Mucosa of gallbladder (tissue), 1 donor: ENCODE measurements at places on chromosomes 6 and 20. TPM values are rescaled to one million over a fixed set of nuclear protein-coding genes. Genes with fewer than 3 reads are reported as not detected.

EDN1 gene
- total RNA-seq = 6.5 TPM

KCNK16 gene
- not detected for total RNA-seq

MUC21 gene
- total RNA-seq = 7.1 TPM

ADGRG6 gene
- 13.9 TPM for total RNA-seq

SCUBE3 gene
- total RNA-seq = 0.37 TPM

- peak; percentile 19 for DNase-seq
Observed at GRCh38 chr6:50791900-50792508, 26.7 kb upstream of the TFAP2B start.

DNA sequence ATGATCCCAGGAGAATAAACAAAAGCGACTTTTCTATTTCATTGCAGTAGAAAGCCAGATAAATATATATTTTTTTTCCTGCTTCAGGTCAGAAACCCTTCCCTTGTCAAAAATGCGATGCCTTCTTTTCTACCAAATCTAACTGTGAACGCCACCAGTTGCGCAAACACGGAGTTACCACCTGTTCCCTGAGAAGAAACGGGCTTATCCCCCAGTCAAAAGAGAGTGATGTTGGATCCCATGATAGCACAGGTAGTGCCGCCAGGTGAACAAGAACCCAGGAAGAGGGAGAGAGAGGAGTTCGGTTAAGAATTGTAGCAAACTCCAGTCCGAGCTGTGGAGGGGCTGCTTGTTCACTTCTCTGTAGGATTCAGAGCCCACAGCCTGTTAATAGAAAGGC, 72.6 kb downstream of the SSR1 start:
- no peak for DNase-seq

- DNase-seq = no peak
Observed at GRCh38 chr20:14193885-14194284, 143.5 kb downstream of the FLRT3 start.

DNA sequence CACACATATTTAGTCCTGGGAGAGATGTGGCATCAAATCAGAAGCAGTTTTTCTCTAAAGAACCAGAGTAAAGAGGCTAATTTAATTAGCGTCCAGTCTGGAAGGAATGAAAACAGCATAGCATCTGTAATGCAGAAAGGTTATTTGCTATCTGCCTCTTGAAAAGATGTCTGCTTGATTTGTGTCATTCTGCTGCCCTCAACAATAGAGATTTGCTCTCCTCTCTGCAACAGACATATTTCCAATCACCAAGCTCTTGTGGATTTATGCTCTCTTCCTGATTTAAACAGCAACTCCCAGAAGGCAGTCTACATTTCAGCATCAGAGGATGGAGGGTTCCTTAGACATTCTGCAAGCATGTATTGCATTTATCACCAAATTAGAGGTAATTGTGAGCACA, 53.5 kb upstream of the AKAP12 start:
- no peak for DNase-seq

- DNase-seq = no peak
Observed at GRCh38 chr6:165167311-165167710, 142.1 kb downstream of the C6orf118 start.

DNA sequence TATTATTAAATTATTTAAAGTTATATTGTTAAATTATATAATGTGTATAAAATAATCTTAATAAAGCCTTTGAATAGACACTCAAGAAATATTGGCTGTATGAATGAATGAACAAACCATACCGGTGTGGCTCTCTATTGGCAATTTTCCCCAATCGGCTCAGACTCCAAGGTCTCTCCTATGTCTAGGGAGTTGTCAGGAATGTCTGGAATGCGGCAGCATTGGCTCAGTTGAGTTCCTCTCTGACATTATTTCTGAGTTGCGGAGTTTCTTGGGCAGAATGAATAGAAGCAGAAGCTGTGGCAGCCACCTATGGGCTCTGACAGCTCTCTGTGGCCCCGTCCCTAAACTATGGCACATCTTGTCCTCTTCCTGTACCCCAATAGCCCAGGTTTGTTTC, 111.0 kb downstream of the SOBP start:
- DNase-seq = peak; percentile 82

DNA sequence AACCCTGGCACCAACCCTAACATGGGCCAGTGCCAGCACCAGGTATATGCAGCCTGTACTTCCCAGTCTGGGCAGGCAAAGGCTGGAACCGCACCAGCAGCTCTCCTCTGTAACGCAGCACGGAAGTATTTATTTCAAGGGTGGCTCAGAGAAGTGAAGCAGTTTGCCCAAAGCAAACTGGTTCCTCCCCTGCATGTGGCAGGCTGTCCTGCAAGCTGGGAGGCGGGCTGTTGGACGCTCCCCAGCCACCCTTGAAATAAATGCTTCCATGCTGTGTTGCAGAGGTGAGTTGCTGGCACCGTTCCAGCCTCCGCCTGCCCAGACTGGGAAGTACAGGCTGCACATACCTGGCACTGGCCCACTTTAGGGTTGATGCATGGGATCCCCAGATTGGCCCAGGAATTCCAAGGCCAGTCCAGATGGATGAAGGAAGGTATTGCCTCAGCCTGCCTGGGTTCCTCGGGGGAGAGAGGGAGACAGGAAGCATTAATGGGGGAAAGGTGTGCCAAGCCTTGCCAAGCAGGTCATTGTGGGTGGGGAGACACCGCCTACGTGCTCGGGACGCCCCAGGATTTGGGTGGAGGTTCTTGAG, 49.8 kb downstream of the PPARD start:
- DNase-seq = peak; percentile 70
